ENCODE measurements at places on chromosomes 6 and 20.

- peak; percentile 81 for DNase-seq
Observed at GRCh38 chr20:46375771-46376170, 30.6 kb downstream of the ELMO2 start.

DNA sequence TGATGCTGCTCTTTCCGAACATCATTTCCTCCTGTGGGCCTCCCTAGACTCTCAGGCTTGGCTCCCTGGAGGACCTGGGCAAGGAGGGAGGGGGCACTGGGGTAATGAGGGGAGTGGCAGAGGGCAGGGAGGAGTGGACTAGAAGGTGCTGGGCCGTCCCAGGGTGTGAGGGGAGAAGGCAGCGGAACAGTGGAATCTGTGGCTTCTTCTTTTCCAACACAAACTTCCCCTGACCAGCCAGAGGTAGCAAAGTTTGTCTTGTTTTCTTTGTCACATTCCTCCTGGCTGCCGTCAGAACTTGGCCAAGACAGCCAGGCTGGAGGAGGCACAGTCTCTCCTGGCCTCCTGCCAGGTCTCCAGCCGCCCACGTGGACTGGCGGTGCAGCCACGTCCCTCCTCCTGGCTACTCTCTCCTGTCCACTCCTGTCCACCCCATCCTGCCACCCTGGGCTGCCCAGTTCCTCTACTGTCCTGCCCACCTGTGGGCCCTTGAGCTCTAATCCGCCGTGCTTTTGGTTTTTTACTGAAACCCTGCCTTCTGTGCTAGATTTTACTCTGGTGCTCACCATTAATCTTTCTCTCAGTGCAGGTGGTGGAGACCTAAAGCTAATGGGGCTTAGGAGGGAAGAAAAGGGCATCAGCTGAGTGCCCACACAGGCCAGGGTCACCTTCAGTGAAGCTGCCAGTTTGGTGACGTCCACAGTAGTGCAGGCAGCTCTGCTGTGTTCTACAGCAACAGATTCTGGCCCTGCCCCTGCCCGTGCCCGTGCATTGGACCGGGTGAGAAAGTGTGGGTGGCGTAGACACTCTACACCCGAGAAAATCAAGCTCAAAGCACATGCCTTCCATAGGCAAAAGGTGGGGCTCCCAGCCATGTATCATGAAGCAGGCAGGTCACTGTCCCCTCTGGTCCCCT is 2.8 kb upstream of the CDSN start:
- peak; percentile 94 for DNase-seq

DNA sequence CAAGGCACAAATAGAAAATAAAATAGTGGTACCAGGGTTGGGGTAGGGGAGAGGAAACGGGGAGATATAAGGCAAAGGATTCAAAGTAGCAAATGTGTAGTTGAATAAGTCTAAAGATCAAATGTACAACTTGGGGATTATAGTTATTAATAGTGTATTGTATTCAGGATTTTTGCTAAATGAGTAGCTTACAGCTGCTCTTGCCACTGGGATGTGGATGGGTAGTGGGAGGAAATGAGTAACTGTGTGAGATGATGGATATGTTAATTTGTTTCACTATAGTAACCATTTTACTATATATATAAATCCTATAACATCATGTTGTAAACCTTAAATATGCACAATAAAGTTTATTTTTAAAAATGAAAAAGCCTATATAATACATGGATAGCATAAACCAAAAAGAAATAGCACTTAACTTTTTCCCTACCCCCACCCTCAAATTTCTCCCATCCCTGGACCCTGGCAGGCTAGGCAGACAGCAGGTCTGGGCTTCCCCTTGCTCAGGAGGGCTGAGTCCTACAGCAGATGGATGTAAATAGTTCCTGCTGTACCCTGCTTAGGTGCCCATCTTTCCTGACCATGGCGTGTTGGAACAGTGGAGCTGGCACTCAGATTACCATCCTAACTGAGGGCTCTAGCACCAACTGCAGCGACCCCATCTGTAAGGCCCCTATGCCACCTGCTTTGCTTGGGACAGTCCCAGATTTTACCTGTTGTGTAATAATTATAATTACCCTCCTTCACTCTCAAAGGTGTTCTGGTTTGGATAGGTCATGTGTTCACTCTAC is 28.6 kb upstream of the PBOV1 start:
- no peak for DNase-seq

GRCh38 chr6:90285042-90285481 is 11.6 kb downstream of the BACH2 start:
- DNase-seq, result no peak

GRCh38 chr20:43285170-43285569 is 95.5 kb upstream of the PTPRT start:
- DNase-seq, result no peak

GRCh38 chr6:112362027-112362795 is 15.1 kb downstream of the RFPL4B start:
- no peak for DNase-seq

- DNase-seq, result no peak
Observed at GRCh38 chr6:4491501-4492260, 284.5 kb upstream of the CDYL start.

DNA sequence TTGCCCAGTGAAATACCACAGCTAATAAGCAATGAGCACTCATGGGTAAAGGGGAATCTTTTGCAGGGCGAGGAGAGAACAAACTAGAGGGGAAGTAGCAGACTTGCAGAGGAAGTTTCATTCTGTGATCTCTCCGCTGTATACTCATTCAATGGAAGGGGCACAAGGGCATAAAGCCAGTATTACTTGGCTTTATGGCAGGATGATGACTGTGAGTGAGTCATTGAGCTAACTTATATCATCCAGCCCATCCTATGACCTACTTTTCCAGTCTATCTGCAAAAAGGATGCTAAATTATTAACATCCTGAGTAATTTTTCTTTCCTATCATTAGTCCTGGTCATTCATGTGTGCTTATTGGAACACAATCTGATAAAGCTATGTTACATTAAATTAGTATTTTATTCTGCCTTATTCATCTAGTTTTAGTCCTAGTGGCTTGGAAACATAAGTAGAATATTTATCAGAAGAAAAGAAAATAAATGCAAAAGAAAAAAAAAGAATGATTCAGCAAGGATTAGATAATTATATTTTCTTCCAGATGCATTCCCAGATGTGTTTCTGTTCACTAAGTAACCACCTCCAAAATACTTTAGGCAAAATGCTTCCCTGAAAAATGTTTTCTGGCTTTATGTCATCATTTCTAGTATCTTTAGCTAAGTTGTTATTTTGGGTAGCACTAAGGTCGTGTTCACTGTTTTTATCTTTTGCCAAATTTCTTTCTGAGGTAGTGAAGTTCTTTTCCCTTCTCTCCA is 471.7 kb downstream of the CDKAL1 start:
- DNase-seq, result peak; percentile 85

DNA sequence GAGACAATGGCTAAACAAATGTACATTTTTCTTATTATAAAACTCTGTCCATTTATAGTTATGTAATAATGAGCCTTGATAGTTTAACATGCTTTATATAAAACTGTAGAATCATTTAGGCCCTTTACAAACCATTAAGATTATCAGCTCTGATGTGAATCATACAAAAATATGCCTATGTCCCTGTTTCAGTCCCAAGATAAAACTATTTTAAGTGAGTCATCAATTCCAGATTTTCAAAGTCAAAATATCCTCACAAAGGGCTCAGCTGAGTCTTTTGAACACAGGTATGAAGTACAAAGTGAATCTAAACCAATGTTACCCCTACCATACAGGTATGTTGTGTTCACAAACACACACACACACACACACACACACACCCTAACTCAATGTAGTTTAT is 88.0 kb downstream of the PTPRK start:
- peak; percentile 7 for DNase-seq

DNA sequence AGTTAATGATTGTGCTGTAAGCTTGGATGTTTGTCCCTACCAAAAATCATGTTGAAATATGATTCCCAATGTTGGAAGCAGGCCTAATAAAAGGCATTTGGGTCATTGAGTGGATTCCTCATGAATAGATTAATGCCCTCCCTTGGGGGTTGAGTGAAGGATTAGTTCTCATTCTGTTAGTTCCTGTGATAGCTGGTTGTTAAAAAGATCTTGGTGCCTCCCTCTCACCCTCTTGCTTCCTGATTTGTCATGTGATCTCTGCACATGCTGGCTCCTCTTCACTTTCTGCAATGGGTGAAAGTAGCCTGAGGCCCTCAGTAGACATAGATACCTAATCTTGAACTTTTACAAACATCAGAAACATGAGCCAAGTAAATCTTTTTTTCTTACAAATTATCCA is 115.6 kb upstream of the HCRTR2 start:
- DNase-seq, result no peak

GRCh38 chr6:129845696-129846095 is 15.4 kb downstream of the TMEM244 start:
- DNase-seq, result no peak

DNA sequence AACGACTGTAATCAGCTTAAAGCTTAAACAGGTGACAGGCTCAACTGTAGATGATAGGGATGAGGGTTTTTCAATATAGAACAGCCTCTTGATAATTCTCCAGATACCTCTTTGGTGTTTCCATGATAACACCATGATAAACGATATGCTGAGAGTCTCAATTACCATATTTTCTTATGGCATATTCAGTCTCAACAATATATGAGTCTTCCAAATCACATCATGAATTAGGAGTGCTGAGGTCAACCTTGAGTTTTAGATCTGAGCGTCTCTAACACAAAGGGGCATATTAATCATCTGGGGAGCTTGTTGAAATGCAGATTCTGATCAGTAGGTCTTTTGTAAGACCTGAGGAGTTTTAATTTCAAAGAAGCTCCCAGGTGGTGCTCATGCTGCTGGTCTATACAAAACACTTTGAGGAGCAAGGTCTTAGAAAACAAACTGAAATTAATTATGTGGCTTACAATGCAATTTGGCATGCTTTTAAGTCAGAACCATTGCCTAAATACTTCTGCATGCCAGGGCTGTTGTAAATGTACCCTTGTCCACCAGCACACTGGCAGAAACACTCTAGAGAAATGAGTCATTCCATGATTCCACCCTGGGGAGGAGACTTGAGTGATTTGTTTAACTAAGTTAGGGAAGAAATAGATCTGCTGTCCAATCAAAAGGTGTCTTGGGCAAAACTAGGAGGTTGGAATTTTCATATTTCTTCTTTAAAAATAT is 49.6 kb downstream of the PTCHD4 start:
- DNase-seq, result no peak

GRCh38 chr6:56620229-56620868 is 22.3 kb downstream of the DST start:
- no peak for DNase-seq

GRCh38 chr6:116996842-116997241 is 119.8 kb downstream of the RFX6 start:
- no peak for DNase-seq

DNA sequence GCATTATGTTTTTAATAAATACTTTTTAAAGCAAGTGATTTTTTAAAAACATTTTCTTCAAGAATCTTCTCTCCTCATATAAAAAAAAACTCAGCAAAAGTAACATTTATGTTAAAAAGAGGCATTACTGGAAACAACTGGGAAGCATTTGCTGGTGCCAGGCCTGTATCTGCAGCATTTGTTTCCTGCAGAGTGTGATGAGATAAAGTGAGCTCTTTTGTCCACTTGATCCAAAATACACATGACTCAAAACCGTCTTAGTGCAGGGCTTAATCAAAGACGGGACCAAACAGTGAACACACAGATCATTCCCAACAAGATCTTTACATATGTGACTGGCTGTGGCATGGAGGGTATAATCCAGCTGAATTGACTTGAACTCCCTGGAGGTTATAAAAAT is 28.3 kb upstream of the RIPPLY2 start:
- DNase-seq, result no peak

DNA sequence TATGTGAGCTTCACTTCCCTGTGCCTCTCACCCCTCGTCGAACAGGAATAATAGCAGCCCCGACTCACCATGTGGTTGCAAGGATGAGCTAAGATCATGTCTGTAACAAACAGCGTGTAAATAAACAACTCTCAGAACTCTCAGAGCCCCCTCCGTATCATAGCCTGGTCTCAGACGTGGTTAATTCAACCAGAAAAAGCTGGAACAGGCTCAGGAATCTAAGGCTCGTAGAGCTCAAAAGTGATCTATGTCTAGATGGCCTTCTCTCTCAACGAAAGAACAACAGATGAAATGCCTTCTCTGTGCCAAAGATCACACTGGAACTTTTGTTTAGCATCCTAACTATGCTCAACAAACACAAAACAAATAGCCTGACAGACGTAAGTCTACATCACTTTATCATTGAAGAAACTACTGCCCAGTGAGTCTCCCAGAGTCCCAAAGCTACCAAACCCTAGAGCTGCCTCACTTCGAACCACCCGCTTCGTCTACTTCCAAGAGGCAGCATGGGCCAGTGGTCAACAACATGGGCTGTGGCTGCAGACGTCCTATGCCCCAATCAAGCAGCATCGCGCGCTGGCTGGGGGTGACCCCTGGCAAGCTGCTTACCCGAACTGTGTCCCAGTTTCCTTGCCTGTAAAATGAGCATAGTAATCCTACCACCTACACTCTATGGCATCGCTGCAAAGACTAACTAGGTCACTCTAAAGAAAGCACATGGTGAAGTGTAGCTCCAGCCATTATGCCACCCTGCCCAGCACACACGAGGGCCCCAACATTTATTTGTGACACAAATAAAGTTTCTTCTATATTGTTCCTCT is 35.1 kb downstream of the NFATC2 start:
- DNase-seq, result no peak

Measured in RCC 7860 (cell line).